Activated CD4-positive, alpha-beta T cell treated with anti-CD3 and anti-CD28 coated beads, Interleukin-2, amount 50 U/mL, for 1 hour (primary cell): ENCODE measurements at places on chromosomes 5 and 9.

DNA sequence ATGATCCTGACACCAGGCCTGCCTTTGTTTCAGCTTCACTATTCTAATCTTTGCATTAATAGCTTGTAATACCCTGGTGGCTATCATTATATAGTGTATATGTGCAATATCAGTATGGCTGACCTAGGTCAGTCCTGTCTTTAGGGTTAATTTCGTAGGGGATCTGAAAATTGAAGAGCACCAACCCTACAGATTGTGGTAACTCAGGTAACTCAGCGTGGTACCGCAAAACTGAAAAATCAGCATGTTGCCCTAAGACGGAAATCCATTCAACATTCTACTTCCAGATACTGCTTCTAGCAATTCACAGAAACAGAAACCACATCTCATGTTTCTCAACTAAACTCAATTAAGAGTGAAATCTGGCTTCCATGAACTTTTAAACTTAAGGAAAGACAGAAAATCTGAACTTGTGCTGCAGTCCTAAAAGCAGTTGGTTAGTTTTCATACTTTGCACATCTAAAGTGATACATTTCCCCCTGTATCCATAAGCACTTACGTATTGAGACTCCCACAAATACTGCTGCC lies 78.3 kb downstream of the FNIP1 start:
- no peak for DNase-seq

DNA sequence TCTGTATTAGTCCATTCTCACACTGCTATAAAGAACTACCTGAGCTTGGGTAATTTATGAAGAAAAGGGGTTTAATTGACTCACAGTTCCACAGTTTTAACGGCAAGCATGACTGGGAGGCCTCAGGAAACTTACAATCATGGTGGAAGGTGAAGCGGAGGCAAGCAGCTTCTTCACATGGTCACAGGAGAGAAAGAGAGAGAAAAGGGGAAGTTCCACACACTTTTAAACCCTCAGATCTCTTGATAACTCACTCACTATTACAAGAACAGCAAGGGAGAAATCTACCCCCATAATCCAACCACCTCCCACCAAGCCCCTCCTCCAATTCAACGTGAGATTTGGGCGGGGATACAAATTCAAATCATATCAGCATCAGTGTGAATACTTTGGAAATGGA lies 133.4 kb upstream of the SLC30A5 start:
- no peak for DNase-seq

- DNase-seq, result no peak
Observed at GRCh38 chr9:114344692-114345091, 15.0 kb downstream of the ORM2 start.

DNA sequence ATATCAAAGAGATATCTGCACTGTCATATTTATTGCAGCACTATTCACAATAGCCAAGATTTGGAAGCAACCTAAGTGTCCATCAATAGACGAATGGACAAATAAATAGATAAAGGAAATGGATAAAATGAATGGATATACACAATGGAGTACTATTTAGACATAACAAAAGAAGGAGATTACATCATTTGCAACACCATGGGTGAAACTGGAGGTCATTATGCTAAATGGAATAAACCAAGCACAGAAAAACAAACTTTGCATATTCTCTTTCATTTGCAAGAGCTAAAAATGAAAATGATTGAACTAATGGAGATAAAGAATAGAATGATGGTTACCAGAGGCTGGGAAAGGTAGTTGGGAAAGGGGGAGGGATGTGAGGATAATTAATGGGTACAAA lies 155.0 kb upstream of the PTGER4 start:
- no peak for DNase-seq

DNA sequence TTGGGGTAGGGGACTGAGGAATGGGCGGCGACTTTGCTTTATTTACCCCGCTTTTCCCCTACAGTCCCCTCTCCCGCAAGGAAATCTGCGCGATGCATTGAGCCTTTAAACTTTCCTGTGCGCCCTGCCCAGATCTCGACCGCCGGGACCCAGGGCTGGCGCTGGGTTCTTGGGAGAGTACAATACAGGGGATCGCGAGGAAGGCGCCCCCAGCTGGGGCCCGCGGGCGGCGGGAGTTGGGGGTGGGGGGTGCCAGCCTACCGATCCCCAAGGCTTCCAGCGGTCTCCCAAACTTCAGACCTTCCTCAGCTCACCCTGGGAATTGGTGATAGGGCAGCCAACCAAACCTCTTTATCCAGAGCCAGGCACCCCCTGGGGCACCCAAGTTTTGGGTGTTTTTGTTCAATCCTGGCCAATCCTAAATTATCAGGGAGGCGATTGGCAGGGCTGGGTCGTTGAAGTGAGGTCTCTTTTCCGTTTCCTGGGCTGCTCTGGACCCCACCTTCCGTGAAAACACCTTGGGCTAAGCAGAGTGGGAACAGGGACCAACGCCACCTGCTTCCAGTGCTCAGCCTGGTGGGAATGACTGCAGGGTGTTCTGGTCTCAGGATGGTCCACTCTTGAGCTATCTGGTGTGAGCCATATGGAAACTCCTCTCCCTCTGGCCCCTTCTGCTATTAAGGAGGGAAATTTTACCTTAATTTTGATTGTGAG lies 51.4 kb upstream of the DAB2IP start:
- DNase-seq, result no peak

DNA sequence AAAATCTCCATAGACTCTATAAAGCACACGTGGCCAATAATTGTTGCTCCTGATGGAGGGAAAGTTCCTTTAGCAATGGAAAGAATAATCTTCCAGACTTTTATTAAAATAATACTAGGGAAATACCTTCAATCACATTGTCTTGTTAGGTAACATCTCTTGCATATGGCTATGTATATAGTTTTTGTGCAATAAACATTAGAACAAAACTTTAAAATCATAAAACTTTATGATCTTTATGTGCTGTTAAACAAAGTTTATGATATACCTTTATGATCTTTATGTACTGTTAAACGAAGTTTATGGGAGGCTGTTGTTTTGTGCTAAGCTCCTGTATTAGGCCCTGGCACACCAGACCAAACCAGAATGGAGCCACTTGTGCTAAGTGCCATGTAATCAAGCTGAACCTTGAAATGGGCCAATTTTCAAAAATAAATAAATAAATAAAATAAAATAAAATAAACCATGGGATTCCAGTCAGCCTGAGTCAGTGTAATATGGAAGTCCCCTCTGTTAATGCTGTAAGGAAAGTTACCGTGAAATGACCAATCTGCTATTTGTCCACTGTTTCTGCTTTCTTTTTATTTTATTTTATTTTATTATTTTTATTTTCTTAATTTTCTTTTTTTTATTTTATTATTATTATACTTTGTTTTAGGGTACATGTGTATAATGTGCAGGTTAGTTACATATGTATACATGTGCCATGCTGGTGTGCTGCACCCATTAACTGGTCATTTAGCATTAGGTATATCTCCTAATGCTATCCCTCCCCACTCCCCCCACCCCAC lies 431.3 kb downstream of the SPATA31D1 start:
- DNase-seq, result no peak

- DNase-seq, result no peak
Observed at GRCh38 chr9:98995059-98995671, 51.5 kb downstream of the COL15A1 start.

DNA sequence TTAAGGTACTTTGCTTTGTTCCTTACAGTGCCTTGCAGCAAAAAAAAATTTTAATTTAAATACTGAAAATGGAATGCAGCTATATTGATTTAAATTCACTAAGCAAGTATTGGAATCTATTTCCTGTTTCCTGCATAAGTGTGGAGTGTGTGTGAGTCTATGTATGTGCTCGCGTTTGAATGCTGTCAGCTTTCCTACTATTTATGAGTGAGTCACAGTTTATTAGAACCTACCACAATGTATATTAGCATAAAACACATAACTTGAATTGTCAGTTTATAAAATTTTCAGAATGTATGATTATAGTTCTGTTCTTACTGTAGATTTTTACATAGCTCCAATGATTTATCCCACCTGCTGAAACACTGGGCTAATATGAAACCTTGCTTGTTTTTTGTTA lies 302.1 kb downstream of the NR2F1-AS1 start:
- no peak for DNase-seq

DNA sequence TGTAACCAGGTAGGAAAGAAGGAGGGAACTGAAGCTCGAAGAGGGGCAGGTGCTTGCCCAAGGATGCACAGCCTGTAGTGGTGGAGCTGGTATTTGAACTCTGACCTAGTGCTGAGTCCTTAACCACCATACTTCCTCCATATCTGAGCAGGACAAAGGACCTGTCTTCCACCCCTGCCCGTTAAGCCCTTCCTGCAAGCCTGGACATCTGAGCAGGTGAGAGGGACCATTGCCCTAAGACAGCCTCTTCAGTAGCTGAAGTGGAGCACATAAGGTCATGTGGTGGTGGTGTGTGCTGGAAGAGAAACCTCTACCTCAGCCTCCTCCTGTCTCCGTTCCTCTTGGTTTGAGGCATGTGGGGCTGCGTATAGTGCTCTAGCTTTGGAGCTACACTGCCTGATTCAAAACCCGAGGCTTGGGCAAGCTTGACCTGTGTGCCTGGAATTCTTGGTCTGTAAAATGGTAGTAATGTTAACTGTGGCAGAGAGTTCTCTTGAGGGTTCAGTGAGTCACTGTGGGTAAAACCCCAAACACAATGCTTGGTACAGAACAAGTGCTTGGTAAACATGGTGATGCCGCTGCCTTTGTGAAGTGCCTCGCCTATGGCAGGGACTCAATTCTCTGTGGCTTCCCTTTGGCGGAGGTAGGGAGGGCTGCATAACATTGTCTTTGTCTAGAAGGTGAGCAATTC lies 7.4 kb downstream of the GALNT10 start:
- DNase-seq, result peak; percentile 50
